Eye (tissue), 1 donor: ENCODE measurements at places on chromosomes 7 and 10.

- no peak for DNase-seq
Measured at GRCh38 chr10:132538790-132539421, 1.3 kb downstream of the INPP5A start.

- DNase-seq, result peak; percentile 81
Measured at GRCh38 chr7:2399848-2400587, 3.4 kb upstream of the CHST12 start.

DNA sequence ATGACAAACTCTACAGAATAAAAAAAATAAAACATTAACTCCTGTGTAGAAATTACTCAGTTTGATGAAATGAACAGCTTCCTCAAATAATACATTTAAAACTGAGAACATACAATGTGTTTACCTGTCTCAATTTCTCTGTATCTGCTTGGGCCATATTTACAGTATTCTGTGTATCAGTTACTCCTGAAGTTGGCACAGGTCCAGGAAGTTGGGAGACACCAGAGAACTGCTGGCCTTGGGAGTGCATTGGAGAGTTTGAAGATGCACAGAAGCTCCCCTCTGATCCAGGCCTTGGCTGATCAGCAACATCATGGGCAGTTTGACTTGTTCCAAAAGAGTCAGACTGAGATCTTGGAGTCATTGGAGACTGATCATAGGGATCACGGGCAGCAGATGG lies 155.1 kb downstream of the GALNT11 start:
- no peak for DNase-seq

DNA sequence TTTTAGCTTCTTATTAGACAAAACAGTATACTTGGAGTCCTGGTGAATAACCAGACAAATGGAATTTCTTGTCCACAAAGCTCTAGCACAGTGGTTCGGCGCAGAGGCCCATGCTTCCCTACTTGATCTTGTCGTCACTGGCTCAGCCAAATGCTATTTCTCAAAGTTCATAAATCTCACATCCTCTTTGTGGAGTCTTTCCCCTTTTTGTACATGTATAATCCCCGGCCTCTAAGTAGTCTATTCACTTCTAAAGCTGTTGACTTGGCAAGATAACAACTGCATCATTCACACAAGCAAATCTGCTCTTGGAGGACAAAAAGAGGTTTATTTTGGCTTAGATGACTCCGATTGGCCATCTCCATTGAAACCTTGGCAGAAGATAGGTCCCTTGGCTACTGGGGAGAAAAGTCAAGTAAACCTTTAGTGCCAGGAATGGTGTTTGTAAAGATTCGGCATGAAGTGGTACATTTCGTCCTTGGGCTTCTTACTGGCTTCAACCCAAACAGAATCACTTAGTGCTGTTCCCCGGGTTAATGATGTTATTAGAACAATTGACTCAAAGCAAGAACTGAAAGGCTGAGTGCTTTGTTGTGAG lies 5.1 kb upstream of the AKR1E2 start:
- DNase-seq, result peak; percentile 9

DNA sequence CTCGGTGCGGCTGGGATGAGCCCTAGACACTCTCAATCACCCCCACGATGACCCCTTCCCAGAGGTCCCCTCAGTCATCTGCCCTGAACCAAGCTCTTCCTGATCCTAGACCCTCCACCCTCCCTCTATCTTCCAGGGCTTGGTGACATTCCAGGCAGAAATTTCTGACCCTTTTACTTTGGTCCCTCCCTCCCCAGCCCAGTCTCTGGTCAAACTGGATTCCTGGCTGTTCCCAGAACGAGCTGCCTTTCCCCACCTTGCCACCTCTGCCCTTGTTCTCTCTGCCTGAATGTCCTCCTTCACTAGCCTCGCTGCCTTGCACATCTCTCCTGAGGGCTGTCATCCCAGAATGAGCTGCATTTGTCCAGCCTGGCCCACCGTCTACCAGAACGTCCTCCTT lies 1.3 kb upstream of the CLDN4 start:
- no peak for DNase-seq

GRCh38 chr7:130180571-130181262 lies 24.5 kb downstream of the TMEM209 start:
- no peak for DNase-seq

DNA sequence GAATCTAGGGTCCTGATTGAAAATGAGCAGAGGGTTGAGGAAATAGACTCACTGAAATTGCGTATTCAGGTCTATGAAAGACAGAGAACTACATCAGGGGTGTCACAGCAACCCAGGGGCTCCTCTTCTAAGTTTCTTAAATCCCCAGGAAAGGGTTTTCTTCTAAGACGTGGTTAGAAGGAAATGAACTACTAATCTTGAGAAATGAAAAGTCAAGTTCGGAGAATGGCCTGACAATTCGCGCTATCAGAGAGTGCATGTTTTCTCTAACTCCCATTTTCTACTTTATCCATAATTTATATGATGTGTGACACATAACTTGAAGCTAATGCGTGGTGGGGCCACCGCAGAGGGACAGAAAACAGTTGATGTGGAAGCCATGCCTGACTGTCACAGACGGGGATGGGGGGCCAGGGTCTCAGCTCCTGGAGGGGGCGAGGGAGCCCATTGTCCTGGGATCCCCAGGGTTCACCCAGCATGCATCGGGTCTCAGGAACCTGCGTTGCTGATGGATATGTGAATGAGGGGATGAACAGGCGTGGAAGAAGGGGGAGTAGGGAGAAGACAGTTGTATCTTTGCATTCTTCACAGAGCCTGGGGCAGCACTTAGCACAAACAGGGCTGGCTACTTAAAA lies 86.3 kb downstream of the PTPRE start:
- DNase-seq, result peak; percentile 81

GRCh38 chr10:47023237-47024045 lies 112.2 kb downstream of the PTPN20 start:
- DNase-seq, result no peak

- DNase-seq, result peak; percentile 68
Measured at GRCh38 chr7:29563590-29564495, at the start of gene PRR15. Gene PRR15, plus strand, starts transcription at chr7:29563835. Its CDS starts 2,495 bp downstream, at chr7:29566330.

DNA sequence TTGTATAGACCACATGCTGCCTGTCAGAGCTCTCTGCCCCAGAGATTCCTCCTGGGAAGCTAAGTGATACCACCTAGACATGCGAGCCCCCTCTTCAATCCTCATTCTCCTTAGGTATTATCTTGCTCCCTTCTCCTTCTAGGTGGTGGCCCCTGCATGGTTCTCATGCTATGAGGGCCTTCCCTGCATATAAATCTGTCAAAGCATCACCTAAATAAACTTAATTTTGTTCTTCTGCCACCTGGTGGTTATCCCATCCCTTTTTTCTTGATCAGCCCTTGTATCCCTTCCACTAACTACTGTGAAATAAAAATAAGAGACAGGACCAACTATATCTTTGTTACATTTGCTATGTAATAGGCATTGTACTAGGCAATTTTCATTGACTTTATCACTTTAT lies 242.1 kb downstream of the CDC14C start:
- no peak for DNase-seq

GRCh38 chr10:71964098-71964742 lies at the start of gene CHST3:
Gene CHST3, plus strand, starts transcription at chr10:71964395. Its CDS starts 41,448 bp downstream, at chr10:72005843.
- peak; percentile 86 for DNase-seq

GRCh38 chr7:102117743-102118142 lies 168.9 kb upstream of the SH2B2 start:
- DNase-seq, result no peak

GRCh38 chr10:61847087-61847486 lies 54.4 kb upstream of the ARID5B start:
- no peak for DNase-seq

DNA sequence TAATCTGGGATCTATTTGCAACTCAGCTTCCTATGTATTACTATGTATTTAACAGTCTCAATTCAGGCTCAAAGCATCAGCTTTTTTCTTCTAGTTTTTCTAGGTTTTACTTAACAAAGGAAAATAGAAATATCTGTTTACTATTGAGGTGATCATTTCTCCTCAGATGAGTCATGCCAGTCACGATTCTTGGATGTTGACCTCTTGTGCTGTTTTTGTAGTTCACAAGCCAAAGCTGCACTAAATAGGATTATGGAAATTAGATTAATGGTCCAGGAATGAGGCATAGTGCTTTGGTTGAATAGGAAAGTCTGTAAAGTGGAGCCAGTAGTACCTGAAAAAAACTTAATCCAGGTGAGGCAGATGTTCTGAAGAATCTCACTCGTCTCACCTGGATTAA lies 198.3 kb upstream of the KAT6B start:
- no peak for DNase-seq

DNA sequence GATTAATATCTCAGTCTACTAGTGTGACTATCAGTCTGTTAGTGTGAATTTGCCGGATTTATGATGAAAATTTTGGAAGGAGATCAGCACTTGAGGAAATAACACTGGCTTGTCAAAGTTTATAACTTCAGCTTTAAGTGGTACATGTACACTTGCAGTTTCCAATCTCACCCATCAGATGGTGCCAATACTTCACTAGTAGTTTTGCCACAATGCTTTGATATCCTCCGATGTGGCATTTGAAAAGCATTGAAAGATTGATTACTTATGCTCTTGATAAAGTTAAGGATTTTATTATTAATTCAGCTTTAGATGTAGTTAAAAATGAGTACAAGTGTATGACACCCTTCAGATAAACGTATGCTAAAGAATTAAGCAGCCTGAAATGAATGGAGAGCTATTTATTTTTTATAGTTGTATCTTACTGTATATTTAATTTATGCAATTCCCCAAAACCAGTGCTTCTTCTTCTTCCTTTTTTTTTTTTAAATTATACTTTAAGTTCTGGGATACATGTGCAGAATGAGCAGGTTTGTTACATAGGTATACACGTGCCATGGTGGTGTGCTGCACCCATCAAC lies 98.2 kb downstream of the ANLN start:
- peak; percentile 87 for DNase-seq
